ENCODE measurements at places on chromosomes 6 and 20.

GRCh38 chr6:49322861-49323260 lies 140.2 kb downstream of the MMUT start:
- no peak for DNase-seq

- DNase-seq: peak; percentile 59
These were observed 28.6 kb downstream of the FOXO3 start for GRCh38 chr6:108589244-108589791.

- no peak for DNase-seq
These were observed 201.8 kb downstream of the ARID1B start for GRCh38 chr6:156978948-156979347.

- DNase-seq: no peak
These were observed 218.3 kb downstream of the PREX1 start for GRCh38 chr20:48609491-48609978.

- no peak for DNase-seq
These were observed 100.6 kb upstream of the EMILIN3 start for GRCh38 chr20:41467220-41467619.

DNA sequence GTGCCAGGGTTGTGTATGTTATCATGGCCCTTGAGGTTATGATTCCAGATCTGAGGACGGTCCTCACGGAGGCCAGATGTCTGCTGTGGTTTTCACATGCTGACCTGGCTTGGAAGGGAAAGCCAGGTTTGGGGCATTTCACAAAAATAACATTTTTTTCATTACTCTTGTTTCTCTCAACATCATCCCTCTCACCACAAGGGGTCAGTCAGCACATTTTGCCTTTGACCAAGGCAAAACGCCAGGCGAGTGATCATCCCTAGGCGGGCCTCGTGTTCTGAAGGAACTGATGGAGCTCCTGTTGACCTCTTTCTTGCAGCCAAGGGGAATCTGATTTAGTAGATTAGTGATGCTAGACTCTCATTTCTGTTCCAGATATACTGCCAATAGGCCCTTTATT lies 133.5 kb downstream of the TBC1D7 start:
- peak; percentile 13 for DNase-seq

GRCh38 chr20:32580970-32581838 lies 3.9 kb downstream of the NOL4L start:
- DNase-seq: no peak

DNA sequence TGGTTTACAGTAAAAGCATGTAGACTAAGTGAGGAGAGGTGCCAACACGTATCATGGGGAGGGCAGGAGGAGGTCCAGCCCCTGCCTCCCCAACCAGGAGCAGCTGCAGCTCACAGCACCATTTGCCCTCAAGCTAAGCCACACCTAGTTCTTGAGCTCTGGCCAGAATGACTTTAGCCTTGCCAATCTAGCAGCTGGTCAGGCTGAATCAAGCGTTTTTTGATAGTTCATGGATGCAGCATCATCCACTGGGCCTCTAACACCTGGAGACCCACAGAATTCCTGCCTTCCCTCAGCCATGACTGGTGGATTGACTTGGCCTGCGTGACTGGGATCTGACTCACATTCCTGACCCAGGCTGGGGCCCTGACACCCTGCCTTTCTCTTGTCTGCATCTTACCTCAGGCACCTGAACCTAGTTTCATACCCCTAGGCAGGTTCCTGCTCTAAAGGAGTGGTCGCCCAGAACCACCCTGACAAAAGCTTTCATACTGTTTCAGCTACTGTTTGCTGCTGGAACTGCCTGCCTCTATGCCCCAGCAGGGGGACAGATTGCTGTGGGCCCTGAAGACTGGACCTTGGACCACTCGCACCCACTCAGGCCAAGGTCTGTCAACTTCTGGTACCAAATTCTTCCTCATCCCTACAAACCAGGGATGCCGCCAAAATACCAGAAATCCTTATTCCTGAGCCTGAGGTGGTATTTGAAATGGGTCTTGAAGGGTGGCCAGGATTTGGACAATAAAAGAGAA lies 122.3 kb downstream of the QRSL1 start:
- peak; percentile 86 for DNase-seq

DNA sequence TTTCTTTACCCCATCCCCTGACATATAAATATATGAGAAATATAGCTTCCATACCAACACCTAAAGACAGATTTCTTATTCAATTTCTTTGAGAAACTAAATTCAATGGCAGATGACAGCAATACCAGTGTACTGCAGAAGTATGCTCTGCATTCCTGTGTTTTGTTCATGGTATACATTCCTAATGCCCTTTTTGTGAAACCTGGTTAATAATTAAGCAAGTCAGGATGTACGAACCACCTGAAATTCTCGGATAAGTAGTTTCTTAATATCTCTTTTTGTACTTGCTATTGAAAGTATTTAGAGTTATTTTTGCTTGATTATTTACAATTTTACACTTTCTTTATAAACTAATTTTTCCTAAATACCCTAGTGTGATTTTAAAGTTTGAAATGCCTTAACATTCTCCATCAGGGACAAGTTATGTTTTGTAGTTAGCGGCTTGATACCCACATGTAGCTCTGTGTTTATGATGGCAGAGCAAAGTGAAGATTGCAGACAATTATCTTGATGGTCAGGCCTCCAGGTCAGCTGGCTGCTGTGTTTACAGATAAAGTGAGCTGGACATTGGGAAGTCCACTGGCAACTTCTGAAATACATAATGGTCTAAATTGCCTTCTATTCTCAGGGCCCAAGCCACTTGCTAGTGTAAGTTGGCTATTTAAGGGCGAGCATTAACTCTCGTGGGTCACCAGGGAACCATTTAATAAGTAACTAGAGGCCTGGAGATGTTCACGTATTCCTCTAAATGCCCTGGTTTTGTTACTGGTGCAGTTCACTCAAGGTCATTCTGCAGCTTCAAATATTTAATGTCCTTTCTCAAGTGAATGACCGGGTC lies 58.2 kb downstream of the PLCB1 start:
- DNase-seq: no peak

GRCh38 chr20:46306743-46307138 lies 1.6 kb downstream of the CDH22 start:
- DNase-seq: no peak

GRCh38 chr6:139392794-139393193 lies 18.3 kb upstream of the CITED2 start:
- peak; percentile 48 for DNase-seq

DNA sequence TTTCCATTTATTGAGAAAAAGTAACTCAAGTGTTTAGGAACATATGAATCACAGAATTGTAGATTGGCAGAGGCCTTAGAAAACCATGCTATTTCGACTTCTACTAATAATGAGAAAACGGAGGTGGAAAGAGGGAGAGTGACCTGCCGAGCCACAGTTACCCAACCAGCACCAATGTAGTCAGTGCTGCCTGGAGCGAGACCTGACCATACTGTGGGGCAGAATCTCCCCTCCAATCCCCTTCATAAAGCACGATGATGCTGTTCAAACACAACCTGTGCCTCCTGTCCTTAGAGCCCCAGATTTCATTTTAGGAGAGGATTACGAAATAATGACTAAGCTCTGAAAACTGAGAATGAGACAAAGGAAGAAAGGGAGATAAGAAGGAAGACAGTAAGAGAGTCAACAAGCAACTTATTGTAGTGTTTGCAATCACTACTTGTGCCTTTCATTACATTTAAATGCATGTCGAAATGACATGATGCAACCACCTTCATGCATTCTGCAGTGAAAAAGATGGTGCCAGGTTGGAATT lies 70.6 kb downstream of the ATXN1 start:
- DNase-seq: no peak

DNA sequence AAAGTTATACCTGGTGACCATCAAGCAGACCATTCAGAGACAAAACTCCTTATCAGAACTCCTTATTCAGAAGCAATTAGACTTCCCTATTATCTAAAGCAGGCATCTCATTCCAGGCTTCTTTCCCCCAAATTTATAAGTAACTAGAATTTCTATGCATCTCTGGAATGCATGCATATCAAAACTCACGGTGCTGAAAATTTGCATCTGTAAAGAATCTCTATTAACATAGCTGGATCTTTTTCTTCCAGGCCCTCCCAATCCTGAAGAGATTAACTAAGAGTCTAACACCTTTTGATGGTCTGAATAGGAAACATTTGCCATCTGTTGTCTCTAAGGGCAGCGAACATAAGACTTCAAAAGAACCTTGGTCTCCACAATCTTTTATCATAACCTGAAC lies 22.8 kb upstream of the SLC52A3 start:
- no peak for DNase-seq

DNA sequence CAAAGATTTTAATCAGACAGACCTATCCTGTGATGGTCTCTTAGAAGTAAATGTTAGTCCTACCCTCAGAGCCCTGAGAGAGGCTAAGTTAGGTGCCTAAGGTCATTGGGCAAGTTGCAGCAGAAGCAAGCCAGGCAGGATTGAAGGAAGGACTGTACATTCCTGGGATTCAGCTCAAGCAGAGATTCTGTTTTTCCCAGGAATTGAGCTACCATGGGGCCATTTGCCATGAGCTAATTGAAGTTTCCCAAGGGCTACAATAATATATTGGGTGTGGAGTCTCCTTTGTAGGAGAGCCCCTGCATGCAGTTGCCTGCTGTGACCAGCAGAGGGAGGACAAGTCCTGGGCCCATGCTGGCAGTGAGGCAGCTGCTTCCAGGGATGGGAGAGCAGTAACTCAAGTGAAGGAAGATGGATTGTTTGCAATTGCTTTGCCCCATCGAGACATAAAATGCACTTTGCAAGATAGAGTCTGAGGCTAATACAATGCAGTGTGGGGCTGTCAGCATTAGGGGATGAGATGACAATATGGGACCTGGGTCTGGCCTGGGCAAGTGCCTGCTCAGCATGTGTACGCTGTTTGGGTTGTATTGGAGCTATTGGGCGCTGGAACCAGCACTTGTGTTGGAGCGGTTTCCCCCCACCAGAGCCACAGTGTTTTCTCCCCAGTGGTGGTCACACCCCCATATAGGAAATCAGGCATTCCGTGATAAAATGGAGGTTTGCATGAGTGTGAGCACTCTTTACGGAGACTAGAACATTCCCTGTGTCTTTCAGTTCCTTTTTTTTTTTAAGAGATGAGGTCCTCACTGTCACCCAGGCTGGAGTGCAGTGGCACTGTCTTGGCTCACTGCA lies 27.9 kb downstream of the DNMT3B start:
- peak; percentile 53 for DNase-seq

DNA sequence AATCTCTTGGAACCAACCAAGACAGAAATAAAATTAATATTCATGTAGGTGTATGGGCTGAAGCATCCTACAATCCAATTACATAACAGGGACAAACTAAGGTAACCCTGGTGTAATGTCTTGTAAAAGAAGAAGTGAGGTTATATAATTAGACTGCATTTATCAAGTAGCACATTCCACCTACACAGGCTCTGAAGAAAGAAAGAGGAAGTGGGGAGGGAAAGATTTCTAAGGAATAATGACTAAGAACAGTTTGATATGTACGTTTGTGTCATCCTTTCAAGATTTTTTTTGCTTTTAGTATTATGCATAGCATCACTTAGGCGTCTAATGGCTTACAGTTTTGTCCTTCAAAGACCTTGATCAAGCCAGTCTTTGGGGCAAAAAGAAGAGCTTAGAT lies 139.7 kb downstream of the PLCB1 start:
- DNase-seq: no peak

DNA sequence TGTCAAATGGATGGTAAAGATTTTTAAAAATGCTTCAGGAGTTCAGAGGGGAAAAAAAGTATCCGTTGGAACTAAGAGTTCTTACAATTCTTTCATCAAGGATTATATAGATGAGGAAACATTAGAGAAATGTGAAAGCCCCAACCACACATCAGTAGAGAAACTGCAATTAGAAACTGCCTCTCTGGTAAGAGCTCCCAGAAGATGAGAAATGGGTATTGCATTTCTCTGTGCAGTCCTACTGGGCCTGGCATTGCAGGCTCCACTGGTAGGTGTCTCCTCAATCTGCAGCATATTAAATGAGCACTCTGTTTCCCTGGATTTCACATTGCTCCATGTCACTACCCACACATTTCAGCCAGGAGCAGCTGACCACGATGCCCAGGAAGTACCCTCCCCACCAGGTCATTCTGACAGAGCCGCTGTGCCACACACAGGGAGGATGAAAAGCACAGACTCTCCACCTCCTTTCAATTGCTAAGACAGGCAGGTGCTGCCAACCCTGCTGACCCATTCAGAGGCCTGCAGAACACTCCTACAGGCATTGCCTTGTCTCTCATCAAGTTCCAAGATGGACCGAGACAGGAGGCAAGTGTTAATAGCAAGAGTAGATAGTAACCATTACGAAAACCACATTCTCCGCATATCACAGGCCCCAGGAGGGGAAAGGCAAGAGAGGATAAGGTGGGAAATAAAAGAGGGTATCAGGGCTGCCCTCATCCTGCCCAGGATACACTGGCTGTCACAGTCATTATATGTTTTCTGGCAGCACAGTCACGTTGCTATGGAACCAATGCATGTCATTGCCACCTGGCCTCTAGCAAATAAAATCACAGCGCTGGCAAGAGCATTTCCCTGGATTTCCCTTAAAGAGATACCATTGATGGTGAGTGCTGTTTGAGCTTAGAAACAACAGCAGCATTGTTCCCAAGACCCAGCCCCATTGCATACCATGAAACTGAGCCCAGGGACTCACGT lies 241.7 kb downstream of the ATXN1 start:
- DNase-seq: no peak

DNA sequence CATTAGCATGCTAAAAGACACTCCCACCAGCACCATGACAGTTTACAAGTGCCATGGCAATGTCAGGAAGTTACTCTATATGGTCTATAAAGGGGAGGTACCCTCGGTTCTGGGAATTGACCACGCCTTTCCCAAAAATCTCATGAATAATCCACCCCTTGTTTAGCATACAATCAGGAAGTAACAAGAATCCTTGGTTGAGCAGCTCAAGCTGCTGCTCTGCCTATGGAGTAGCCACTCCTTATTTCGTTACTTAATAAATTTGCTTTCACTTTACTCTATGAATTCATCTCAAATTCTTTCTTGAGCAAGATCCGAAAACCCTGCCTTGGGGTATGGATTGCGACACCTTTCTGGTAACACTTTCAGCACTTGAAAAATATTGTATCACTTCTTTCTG lies 243.0 kb downstream of the BMP2 start:
- DNase-seq: no peak

- DNase-seq: peak; percentile 69
These were observed 21.6 kb upstream of the MTRF1L start for GRCh38 chr6:153023977-153024708.

DNA sequence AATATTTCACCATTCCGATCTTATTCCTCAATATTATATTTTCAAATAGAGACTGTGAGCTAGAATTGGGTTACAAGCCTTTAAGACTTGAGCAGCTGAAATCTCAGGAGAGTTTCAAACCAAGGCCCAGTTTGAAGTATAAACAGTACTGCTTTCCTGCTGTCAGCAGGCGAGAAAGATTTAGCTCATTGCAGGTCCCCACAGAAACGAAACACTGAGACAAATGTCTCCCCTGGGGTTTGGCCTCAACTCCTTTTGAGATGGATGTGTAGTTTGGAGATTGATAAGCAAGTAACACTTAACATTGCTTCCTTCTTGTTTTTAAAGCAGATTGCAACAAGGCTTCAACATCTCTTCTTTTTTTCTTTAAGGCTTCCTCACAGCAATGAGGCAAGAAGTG lies 22.4 kb upstream of the GLP1R start:
- DNase-seq: no peak

GRCh38 chr6:159760602-159761057 lies 1.2 kb upstream of the ACAT2 start:
- peak; percentile 82 for DNase-seq
